ENCODE measurements at places on chromosomes 4 and X. TPM values are rescaled to one million over a fixed set of nuclear protein-coding genes. Genes with fewer than 3 reads are reported as not detected.

The H2AZ1 gene
- total RNA-seq: 306 TPM

The ODAPH gene
- total RNA-seq: not detected

The ATP1B4 gene
- not detected for total RNA-seq

The STX18 gene
- total RNA-seq: 25.2 TPM

The LRCH2 gene
- 16.0 TPM for total RNA-seq

The KDR gene
- total RNA-seq: 36.8 TPM

The STPG2 gene
- not detected for total RNA-seq

The FRG2 gene
- not detected for total RNA-seq

The TEX13B gene
- not detected for total RNA-seq

The NDUFA1 gene
- 104 TPM for total RNA-seq

The DUX4 gene
- total RNA-seq: not detected

The HAUS3 gene
- total RNA-seq: 10.0 TPM

The POU4F2 gene
- not detected for total RNA-seq

The PDCL2 gene
- not detected for total RNA-seq

The TRIML1 gene
- total RNA-seq: not detected

The SPANXA1 gene
- not detected for total RNA-seq

The ZAR1 gene
- total RNA-seq: not detected

The PASD1 gene
- total RNA-seq: not detected

The TLR10 gene
- total RNA-seq: not detected

The ASB12 gene
- not detected for total RNA-seq

The LRPAP1 gene
- 267 TPM for total RNA-seq

The GK2 gene
- total RNA-seq: not detected

The CSAG1 gene
- not detected for total RNA-seq

The MAGEA8 gene
- not detected for total RNA-seq

The GRID2 gene
- 0.81 TPM for total RNA-seq

The CSN1S1 gene
- not detected for total RNA-seq

The SPANXD gene
- total RNA-seq: not detected

The ABLIM2 gene
- 13.5 TPM for total RNA-seq

The DRP2 gene
- 0.31 TPM for total RNA-seq

The CASP3 gene
- 15.2 TPM for total RNA-seq

The SLITRK2 gene
- 0.13 TPM for total RNA-seq

The ZDHHC15 gene
- total RNA-seq: 2.7 TPM

The CLDN22 gene
- 1.4 TPM for total RNA-seq

The EVC gene
- 45.5 TPM for total RNA-seq

The KLKB1 gene
- total RNA-seq: 1.2 TPM

The CPLX1 gene
- 0.96 TPM for total RNA-seq

The CXCL11 gene
- total RNA-seq: 0.59 TPM

The NDST3 gene
- total RNA-seq: 0.13 TPM

The RHOXF2B gene
- not detected for total RNA-seq

The SSX1 gene
- total RNA-seq: not detected
